ENCODE measurements at places on chromosomes 7 and 10.

GRCh38 chr7:111324228-111324627 is 233.3 kb downstream of the LRRN3 start:
- DNase-seq, result no peak

- no peak for DNase-seq
Observed at GRCh38 chr10:113259576-113260226, 293.2 kb upstream of the HABP2 start.

- no peak for DNase-seq
Observed at GRCh38 chr10:76397181-76398042, 966.0 kb downstream of the LRMDA start.

- DNase-seq, result peak; percentile 0
Observed at GRCh38 chr7:70595755-70596597, 536.0 kb upstream of the GALNT17 start.

DNA sequence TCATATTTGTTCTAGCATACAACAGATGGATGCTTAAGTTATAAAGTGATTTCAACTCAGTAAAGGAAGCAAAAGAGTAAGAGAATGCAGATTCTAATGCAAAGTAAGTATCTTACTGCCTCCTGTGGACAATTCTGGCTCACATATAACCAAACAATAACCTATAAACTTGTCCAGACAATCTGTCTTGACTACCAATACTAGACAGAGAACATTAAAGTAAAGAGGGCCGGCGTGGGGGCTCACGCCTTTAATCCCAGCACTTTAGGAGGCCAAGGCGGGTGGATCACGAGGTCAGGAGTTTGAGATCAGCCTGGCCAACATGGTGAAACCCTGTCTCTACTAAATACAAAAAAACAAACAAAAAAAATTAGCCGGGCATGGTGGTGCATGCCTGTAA is 329.3 kb downstream of the CACNA2D1 start:
- no peak for DNase-seq

- no peak for DNase-seq
Observed at GRCh38 chr7:37107047-37107750, 341.5 kb downstream of the ELMO1 start.
